ENCODE measurements at places on chromosomes 5 and 9.

DNA sequence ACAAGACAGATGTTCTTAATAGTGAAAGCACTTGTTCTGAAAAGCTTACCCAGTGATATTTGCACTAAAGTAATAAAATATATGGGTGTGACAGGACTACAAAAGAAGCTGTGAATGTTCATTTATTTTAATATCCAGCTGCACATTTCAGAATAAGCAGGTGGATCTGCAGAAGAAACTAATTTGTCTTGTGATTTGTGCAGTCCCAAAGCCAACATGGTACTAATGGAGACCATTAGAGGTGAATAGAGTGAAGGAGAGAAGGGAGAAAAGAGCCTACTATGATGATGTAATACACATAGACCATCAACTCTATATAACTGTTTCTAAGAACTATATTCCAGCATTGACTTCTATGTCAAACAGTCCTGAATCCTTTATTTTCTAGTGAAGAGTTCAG, 362.8 kb downstream of the ISL1 start:
- DNase-seq, result no peak

GRCh38 chr5:1745123-1745795, 54.4 kb downstream of the MRPL36 start:
- DNase-seq, result no peak

DNA sequence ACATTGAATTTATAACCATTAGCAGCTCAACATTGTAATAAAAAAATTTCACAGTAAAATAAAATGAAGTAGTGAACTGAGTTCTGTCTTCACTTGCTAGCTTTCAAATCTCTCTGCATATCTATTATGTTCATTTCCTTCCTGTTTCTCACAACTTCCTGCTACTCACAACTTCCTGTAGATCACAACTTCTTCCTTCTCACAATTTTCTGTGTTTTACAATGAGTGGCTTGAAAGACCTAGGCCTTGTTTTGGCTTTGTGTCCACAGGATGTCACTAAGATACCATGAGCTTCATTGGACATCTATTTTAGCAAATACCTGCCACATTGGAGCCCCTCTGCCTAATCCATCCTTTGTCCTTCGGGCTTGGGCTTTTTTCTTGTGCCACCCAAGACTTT, 480.3 kb upstream of the ADAMTS16 start:
- DNase-seq, result no peak

DNA sequence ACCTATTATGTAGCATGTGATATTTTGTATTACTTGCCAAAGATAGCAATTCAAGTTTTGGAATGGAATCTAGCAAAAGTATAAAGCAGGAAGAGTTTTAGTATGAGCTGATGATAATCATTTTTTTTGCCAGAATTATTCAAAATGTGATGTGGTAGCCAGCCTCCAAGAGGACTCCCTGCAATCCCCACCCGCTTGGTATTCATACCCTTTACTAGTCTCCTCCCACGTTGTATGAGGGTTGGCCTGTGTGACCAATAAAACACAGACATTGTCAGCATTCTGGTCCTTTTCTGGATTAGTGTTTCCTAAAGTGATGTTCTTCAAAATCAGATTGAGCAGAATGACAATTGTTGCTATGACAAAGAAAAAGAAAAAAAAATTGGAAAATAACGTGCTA, 63.8 kb downstream of the TARS1 start:
- no peak for DNase-seq

DNA sequence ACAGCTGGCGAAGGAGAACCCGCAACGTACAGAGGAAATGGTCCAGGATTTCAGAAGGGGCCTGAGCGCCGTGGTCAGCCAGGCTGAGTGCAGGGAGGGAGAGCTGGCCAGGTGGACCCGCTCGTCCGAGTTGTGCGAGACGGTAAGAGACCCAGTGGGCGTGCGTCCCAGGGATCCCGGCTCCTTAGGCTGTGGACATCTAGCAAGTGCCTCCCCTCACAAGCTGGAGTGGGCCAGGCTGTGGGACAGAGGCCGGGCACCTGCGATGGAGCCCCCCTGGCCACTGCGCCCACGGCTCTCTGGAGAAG, 29.5 kb upstream of the LRRC14B start:
- no peak for DNase-seq

DNA sequence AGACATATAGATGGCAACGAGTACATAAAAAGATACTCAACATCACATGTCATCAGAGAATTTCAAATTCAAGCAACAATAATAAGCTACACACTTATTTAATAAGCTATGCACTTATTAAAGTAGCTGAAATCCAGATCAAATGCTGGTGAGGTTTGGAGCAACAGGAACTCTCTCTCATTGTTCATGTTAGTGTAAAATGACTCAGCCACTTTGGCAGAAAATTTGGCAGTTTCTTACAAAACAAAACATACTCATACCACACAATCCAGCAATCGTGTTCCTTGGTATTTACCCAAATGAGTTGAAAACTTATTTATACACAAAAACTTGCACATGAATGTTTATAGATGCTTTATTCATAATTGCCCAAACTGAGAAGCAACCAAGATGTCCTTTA, 131.5 kb upstream of the NFIL3 start:
- DNase-seq, result no peak

GRCh38 chr5:143311428-143311827, 92.1 kb downstream of the NR3C1 start:
- no peak for DNase-seq

GRCh38 chr5:6638236-6638635, 5.0 kb downstream of the SRD5A1 start:
- DNase-seq, result no peak

GRCh38 chr5:172754596-172755356, 16.2 kb downstream of the DUSP1 start:
- DNase-seq, result no peak

DNA sequence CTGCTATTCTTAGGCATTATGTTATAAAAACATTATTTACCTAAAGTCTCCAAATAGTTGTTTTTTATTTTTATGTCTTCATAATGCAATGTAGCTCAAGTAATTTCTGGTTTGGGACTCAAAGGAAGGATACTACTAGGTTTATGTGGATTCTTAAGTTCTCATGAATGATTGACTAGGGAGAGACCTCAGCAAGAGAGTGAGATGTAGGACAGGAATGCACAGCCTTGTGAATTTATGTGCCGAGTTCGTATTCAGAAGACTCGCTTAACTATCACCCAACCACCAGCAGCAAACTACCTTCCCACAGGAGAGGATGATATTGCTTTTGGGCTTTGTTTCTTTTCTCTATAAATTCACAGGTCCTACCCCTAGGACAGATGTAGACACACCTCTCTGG, 282.9 kb downstream of the ARHGEF28 start:
- no peak for DNase-seq

DNA sequence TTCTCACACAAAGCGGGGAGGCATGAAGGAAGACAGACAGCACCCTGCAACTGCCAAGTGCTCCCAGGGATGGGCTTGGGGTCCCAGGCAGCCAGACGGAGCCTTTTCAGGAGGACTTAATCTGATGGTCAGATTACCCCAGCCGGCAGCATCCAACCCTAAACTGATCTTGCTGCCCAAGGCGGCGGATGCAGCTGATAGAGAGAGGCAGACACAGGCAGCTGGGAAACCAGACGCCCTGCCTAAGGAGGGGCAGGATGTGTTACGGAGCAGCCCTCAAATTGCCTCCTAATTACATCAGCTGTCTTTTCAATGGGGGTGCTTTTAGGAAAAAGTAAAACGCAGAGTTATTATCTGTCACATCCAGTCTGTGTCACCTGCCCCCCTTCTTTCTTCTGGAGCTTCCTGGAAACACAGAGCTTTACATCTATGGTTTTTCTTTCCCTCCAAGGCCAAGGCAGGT, 190.9 kb upstream of the PANK3 start:
- DNase-seq, result no peak

- no peak for DNase-seq
Observed at GRCh38 chr5:7261049-7261448, 134.9 kb upstream of the ADCY2 start.

- no peak for DNase-seq
Observed at GRCh38 chr5:60701321-60701968, 1.5 kb upstream of the DEPDC1B start.

DNA sequence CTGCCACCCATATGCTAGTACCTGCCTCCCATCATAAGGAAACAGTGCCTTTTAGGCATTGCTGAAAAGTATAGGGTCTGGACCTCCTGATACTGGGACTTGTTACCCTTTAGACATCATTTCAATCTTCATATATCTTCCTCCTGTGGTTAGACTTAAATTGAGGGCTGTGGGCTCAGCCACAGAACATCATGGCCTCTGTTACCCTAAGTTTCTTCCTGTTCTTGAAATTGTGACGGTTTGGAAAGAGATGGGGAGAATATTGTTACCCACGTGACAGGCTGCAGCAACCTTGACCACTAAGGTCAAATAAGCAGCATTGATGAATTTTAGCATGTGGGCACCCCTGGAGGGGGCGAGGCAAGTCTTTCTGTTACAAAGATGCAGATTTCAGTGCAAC, 87.7 kb downstream of the PDE8B start:
- no peak for DNase-seq

GRCh38 chr5:93532370-93532769, 48.6 kb downstream of the NR2F1-AS1 start:
- no peak for DNase-seq

GRCh38 chr9:10700915-10701314, 88.1 kb upstream of the PTPRD start:
- no peak for DNase-seq

GRCh38 chr5:132283423-132284043, 10.7 kb upstream of the SLC22A4 start:
- no peak for DNase-seq

GRCh38 chr9:122845116-122845515, 16.7 kb upstream of the PDCL start:
- no peak for DNase-seq

DNA sequence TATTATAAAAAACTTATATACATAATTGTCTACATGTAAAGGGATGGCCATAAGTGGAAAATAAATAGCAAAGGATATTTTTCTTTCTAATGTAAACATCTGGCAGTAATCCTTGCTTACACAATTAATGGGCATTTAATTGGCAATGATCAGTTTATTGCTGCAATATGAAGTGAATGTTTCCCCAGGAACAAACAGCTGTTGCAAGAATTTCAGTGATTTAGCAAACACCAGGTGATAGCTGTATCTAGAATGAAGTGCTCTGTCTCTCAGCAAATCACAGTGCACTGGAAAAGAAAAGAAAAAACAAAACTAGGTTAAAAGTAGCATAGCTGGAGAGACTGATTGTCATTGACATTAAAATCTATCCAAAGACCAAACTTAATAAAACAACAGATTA, 594.5 kb upstream of the ARRDC3 start:
- no peak for DNase-seq

- no peak for DNase-seq
Observed at GRCh38 chr5:13708432-13708831, 236.1 kb downstream of the DNAH5 start.

DNA sequence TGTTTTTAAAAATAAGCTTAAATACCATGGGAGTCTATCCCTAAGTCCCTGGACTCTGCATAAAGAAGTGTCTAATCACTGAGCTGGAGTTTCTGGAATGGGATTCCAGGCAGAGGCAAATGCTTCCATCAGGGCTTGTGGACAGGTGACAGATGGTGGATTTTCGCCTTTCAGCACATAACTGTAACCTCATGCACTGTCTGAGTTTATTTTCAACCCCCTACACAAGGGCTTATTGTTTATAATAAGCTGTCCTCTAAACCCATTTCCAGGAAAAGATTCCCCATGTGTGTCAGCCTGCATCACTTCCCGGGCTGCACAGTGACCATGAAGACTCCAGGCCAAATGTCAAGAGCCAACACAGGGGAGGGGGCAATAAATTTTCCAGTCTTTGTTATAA, 264.0 kb downstream of the PIK3R1 start:
- DNase-seq, result no peak
